ENCODE measurements at places on chromosomes 1 and 21.

GRCh38 chr1:225710804-225711203 lies 57.9 kb upstream of the ENAH start:
- peak; percentile 63 for DNase-seq

DNA sequence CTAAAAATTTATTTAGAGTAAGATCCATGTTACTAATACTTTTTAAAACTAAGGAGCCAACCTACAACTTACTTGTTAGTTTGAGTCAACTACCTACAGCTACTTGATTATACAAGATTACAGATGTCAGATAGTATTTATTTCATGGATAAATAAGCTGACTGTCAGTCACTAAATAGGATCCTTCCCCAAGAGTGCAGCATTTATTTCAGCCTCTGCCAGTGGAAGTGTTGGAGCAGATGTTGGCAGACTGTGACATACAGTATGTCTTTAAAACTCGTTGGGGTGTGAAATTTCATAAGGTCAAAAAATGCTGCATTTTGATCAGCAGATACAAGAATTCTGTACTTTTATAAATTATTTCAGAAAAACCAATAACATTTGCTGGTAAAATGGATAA lies 156.2 kb downstream of the AKT3 start:
- DNase-seq = no peak

- no peak for DNase-seq
Measured at GRCh38 chr1:236122176-236122575, 20.2 kb upstream of the GPR137B start.

GRCh38 chr21:38356883-38357625 lies 100.3 kb downstream of the KCNJ15 start:
- no peak for DNase-seq

DNA sequence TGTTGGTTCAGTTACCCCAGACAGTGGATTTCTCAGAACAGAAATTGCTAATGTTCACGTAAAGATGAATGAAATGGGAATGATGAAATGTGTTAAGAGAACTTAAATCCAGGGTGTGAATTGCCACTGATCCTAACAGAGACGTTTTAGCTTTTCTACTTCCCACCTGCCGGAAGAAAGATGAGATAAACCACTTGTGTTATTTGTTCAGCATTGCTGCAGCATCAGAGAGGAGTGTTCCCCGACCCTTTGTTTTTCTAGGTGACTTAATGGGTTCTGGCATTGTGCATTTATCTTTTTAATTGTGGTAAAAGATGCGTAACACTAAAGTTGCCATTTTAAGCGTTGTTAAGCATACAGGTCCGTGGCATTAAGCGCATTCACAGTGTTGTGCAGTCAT lies 122.3 kb downstream of the GALNT2 start:
- no peak for DNase-seq

- peak; percentile 28 for DNase-seq
Measured at GRCh38 chr1:174883409-174883808, 116.3 kb upstream of the CACYBP start.

GRCh38 chr1:176774224-176774623 lies 311.2 kb downstream of the PAPPA2 start:
- DNase-seq = no peak

- DNase-seq = no peak
Measured at GRCh38 chr1:22089787-22090186, 37.3 kb downstream of the CDC42 start.

DNA sequence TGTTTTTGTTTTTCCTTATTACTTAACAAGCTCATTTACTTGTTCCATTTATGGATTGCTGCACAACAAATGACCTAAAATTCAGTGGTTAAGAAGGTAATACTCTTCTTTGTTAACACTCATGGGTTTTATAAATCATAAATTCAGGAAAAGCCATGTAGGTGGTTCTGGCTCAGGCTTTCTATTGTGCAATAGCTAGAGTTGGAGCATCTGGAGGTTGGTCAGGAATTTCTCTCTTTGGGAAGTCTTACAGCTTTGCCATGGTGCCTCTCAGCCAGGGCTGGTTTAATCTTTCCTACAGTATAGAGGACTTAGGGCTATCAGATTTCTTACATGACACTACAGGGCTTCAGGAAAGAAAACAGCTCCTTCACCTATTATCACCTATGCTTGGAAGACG lies 1677.1 kb downstream of the KCNT2 start:
- DNase-seq = no peak

GRCh38 chr1:237938553-237938952 lies 47.8 kb upstream of the ZP4 start:
- no peak for DNase-seq

- DNase-seq = no peak
Measured at GRCh38 chr1:18723206-18723605, 92.6 kb downstream of the PAX7 start.

DNA sequence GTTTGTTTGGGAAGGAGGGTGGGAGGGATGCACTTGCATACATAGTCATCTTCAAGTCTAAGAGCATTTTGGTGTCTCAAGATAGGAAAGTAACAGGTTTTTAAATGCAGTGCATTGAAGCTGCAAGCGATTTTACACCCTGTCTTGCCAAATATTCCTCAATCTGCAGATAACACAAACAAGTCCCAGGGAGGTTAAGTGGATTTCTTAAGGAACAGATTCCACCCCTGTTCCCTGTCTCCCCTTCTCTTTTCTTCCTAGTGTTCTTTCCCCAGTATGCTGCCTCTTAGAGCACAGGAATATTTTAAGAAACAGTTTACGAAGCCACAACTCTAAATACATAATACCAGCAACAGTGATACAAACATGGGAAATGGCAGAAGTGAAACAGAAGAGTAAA lies 389.9 kb downstream of the PLPP3 start:
- DNase-seq = no peak

DNA sequence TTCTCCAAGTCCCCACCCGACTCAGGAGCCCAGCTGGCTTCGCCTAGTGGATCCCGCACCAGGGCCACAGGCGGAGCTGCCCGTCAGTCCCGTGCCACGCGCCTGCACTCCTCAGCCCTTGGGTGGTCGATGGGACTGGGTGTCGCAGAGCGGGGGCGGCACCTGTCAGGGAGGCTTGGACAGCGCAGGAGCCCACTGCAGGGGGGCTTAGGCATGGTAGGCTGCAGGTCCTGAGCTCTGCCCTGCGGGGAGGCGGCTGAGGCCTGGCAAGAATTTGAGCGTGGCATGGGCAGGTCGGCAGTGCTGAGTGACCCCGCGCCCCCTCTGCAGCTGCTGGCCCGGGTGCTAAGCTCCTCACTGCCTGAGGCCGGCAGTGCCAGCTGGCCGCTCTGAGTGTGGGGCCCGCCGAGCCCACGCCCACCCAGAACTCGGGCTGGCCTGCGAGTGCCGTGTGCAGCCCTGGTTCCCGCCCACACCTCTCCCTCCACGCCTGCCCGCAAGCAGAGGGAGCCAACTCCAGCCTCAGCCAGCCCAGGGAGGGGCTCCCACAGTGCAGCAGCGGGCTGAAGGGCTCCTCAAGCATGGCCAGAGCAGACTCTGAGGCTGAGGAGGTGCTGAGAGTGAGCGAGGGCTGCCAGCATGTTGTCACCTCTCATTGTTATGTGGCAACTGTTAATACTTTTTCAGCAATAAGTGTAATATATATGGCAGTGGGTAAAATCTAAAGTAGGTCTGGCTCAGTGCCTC lies 548.4 kb upstream of the BRINP3 start:
- DNase-seq = no peak

GRCh38 chr1:19262047-19262446 lies 10.4 kb downstream of the MRTO4 start:
- no peak for DNase-seq

DNA sequence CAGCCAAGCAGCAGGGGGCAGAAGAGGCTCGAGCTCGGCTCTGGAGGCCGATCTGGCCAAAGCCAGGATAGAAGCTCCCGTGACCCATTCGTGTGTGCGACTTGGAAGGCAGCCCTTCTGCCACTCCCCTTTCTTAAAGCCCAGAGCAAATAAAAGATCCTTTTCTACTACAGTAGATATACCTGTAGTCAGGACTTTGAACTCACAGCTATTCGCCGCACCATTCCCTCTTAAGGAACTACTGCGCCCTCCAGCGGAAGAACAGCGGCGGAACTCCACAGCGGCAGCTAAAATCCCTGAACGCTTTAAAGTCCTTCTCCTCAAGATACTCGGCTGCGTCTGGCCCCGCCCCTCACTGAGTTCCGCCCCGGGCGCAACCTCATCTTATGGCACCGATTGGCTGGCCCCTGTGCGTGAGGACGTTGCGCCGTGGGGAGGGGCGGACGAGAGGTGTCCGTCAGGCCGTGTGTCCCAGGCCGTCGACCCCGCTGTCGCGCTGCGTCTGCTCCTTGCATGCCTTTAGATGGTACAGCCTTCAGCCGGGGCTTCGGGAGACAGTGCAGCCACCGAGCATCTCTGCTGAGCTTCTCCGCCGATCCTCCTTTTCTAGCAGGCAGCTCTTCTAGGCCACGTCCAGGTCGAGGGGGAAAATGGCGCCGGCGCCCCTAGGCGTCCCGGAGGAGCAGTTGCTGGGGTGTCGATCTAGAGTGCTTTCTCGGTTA lies at the start of gene LRIG2:
TSS of gene LRIG2 (plus strand) at position 442 of the 722 bp plus-strand sequence. CDS start at position 651, 209 bp downstream.
- DNase-seq = peak; percentile 97

- peak; percentile 70 for DNase-seq
Measured at GRCh38 chr21:27425574-27425973, 458.7 kb upstream of the ADAMTS5 start.

GRCh38 chr1:20136249-20136648 lies 2.9 kb upstream of the PLA2G2F start:
- no peak for DNase-seq

DNA sequence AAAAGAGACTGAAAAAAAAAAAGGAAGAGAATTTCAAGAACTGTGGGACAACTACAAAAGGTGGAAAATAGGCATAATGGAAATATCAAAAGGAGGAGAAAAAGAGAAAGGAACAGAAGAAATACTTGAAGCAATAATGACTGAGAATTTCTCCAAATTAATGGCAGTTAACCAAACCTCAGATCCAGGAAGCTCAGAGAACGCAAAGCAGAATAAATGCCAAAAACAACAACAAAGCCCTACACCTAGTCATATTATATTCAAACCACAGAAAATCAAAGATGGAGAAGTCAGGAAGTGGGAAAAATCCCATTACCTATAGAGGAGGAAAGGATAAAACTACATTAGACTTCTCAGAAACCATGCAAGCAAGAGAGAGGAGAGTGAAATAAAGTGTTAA lies 20.7 kb upstream of the AHCYL1 start:
- no peak for DNase-seq

GRCh38 chr1:22875841-22876240 lies 96.8 kb downstream of the LACTBL1 start:
- DNase-seq = no peak

DNA sequence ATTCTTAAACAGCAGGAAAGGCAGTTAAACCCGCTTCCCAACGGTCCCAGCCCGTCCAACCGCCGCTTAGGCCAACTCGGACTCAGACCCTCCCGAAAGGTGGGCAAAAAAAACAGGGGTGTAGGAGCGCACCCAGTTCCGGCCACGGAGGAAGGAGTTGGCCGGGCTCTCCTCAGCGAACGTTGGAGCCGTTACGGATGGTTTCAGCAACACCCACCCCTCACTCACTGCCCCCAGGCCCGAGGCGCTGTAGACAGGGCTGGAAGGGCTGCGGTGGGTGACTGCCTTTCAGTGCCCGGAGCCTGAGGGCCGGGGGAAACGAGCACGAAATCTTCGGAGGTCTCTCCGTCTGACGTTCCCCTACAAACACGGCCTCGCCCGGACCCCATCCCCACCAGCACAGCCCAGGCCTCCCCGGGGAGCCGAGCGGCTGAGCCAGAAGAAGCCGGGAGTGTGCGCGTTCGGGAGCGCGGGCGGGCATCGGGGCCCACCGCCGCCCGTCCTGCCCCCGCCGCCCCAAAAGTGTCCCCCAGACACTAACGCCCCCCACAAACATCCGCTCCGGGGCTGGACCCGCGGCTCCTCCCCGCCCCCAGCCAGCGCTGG lies 1.3 kb downstream of the KDM5B start:
- no peak for DNase-seq

DNA sequence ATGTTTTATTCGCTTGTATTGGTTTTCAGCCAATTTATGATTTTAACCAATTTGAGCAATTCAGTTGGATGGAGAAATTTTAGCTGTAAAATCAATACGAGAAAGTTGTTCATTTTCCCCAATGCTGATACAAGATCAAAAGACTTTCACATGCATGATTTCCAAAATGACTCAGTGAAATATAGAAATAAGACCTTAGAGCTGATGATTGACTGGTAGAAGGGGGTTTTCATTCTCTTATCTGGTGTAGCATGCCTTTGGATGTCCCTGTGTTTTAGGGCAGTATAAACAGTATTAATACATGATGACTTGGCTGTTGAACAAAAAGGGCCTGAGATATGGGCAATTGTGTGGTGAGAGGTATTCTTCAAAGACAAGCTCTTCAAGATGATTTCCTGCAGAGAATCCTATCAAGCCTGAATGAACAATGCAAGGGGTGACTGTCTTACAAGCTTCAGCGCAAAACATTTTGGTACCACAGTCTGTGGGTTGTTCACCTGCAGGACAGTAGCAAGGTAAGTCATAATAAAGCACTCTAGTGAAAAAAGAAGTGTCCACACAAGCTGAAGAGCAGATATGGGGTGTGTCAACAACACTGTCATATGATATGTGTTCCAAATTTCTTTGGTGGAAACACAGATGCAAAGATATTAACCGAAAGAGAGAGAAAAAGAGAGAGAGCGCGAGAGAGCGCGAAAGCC lies 156.2 kb downstream of the TNFSF18 start:
- DNase-seq = no peak

- no peak for DNase-seq
Measured at GRCh38 chr1:89487972-89488371, 36.7 kb upstream of the LRRC8B start.

- no peak for DNase-seq
Measured at GRCh38 chr1:24195136-24195535, 8.0 kb upstream of the IFNLR1 start.

DNA sequence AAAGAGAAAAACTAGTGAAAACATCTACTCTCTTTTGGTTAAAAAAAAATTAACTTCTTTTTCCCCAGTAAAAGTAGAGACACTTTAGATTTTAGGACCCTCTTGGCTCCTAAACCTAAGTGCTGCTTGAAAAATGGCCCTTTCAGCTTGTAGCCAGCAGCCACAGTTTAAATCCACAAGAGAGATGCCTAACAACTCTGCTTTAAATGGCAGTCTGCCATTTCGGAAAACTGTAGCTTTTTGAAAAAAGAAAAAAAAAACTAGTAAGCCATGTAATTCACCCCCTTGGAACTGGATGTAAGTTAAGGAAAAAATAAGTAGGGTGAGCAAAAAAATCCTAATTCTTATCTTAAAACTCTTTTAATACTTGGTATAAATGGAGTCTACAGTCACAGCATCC lies 56.0 kb downstream of the LHX9 start:
- no peak for DNase-seq

DNA sequence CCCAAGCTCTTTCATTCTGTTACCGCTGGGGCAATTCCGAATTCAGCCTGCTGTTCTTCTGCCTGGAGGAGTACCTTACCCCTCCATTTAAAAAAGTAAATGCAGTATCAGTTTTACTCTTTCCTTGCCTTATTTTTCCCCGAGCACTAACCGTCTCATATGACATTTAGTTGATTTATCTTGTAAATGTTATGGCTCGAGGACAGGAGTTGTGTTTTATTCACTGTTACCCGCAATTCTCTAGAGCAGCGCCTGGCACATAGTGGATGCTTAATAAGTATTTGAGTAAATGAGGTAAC lies 425 bp upstream of the TADA1 start:
- no peak for DNase-seq

GRCh38 chr1:233620065-233620464 lies 6.2 kb downstream of the KCNK1 start:
- no peak for DNase-seq
